ENCODE measurements at places on chromosomes 7 and 10. TPM values are rescaled to one million over a fixed set of nuclear protein-coding genes. Genes with fewer than 3 reads are reported as not detected.

DNA sequence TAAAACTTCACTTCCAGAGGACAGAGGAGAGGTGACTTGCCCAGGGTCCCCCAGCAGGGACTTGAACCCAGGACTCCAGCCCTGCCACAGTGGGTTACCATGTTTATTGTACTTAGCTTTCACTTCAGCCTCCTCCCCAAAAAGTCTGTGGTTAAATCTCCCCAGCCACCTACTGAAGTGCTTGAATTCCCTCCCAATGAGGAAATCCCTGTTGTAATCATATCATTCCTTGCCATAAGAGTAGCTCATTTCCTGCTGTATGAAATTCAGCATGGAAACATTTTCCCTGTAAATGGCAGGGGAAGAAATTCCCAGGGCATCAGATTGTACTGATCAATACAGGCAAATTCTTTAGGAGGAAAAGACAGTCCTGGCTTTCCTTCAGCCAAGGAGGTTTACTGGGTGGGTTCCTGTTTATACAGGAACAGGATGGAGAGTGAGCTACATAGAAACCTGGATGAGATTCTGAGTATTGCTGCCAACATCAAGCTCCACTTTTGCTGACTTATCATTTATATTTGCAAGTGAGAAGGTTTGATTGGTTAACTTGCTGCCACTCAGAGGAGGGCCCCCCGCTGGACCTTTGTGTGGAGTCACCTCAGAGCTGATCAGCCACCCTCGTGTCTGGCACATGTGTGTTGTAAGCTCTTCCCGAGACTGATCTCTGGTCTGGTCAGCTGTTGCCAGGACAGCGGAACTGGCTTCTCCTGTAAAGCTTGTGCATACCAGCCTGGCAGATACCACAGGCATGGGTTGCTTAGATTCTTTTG is 16.4 kb upstream of the PDZD8 start:
- DNase-seq, result peak; percentile 59

GRCh38 chr10:114990991-114991390 is 53.0 kb downstream of the TRUB1 start:
- DNase-seq, result no peak

GRCh38 chr10:51159841-51160240 is 85.6 kb downstream of the PRKG1 start:
- DNase-seq, result no peak

GRCh38 chr10:43354330-43354635 is 17.2 kb upstream of the FXYD4 start:
- DNase-seq, result no peak

SPDYE16 gene
- not detected for total RNA-seq

- peak; percentile 89 for DNase-seq
Measured at GRCh38 chr7:1458683-1459511, at the start of gene MICALL2. Gene MICALL2, minus strand, starts transcription at chr7:1459470. Its CDS starts 144 bp downstream, at chr7:1459326.

- no peak for DNase-seq
Measured at GRCh38 chr10:75197066-75197465, 13.5 kb upstream of the VDAC2 start.

- DNase-seq, result no peak
Measured at GRCh38 chr7:122397381-122397780, 92.8 kb upstream of the FEZF1 start.

OPN1SW gene
- total RNA-seq, result not detected

GRCh38 chr10:119505131-119505551 is 37.4 kb downstream of the RGS10 start:
- DNase-seq, result peak; percentile 72

GRCh38 chr10:84398696-84399095 is 70.3 kb downstream of the CCSER2 start:
- no peak for DNase-seq

- DNase-seq, result no peak
Measured at GRCh38 chr7:113444261-113444660, 325.9 kb upstream of the SMIM30 start.

DNA sequence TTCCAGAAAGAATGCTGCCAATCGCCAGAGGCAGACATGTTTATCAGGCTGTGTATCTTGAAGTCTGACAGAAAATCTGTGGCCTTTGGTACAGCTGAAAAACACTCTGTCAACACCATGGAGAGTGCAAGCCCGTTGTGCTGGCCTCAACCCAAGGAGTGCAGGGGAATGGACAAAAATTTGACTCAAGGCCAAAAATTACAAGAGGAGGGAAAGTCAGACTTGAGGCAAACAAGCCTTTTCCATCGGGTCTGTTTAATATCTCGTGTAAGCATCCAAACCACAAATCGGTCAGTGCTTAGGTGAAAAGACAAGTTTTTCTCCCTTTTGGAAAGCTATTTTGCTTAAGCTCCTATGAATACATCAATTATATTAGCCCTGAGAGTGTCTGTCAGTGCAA is 305.3 kb upstream of the NFE2L3 start:
- peak; percentile 65 for DNase-seq

DNA sequence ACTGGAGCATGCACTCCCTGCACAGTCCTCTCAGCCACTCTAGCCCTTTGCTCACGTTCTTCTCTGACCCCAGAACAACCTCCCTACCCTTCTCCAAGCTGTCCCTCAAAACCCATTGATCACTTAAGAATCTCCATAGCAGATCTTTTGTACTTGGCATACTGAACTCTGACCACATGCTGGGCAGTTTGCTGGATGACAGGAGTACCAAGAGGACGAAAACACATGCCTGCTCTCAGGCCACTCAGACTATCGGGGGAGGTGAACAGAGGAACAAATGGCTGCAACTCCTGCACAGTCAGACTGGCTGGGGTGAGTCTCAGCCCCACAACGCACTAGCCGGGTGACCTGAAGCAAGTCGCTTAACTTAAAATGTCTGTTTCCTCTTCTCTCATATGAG is 52.7 kb downstream of the KCNMA1 start:
- DNase-seq, result no peak

- DNase-seq, result no peak
Measured at GRCh38 chr7:33824911-33825459, 80.4 kb upstream of the BMPER start.

- DNase-seq, result no peak
Measured at GRCh38 chr10:121497513-121498470, 100.5 kb downstream of the FGFR2 start.

- no peak for DNase-seq
Measured at GRCh38 chr7:77843194-77843593, 44.6 kb downstream of the PHTF2 start.

NPY gene
- total RNA-seq, result not detected

GRCh38 chr10:75613685-75614504 is 182.5 kb downstream of the LRMDA start:
- DNase-seq, result no peak

EGFR gene
- total RNA-seq, result 20.3 TPM

DNA sequence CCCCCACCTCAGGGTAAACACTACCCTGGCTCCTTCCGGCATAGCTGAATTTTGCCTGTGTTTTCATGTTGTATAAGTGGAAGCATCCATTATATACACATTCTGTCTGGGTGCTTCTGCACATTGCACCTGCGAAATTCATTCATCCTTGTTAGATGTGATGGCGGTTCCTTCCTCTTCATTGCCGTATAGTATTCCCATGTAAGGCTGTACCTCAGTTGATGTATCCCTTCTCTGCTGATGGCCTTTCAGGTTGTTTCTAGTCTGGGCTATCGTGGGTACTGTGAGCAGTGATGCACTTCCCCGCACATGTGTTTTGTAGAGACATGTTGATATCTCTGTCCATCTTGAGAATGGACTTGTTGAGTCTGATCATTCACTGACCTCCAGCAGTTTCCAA is 28.9 kb downstream of the ELFN1 start:
- no peak for DNase-seq

DNA sequence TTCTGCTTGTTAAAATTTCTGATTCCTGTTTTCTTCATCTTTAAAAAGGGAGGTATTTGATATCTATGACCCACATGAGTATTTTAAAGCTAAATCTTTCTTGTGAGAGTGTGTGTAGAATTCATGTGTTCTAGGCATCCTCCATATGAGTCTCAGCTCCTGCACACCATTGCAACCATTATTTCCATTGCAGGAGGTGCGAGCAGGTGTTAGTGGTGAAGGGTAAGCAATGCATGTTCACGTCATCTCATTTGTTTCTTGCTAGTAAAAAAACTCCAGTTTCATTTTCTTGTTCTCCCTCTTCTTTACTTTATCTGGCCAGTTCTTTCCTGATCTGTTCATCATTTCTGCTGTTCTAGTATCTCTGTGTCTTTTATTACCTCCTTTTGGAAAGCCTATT is 100.5 kb downstream of the ADRA2A start:
- no peak for DNase-seq

DLX5 gene
- total RNA-seq, result not detected

DNA sequence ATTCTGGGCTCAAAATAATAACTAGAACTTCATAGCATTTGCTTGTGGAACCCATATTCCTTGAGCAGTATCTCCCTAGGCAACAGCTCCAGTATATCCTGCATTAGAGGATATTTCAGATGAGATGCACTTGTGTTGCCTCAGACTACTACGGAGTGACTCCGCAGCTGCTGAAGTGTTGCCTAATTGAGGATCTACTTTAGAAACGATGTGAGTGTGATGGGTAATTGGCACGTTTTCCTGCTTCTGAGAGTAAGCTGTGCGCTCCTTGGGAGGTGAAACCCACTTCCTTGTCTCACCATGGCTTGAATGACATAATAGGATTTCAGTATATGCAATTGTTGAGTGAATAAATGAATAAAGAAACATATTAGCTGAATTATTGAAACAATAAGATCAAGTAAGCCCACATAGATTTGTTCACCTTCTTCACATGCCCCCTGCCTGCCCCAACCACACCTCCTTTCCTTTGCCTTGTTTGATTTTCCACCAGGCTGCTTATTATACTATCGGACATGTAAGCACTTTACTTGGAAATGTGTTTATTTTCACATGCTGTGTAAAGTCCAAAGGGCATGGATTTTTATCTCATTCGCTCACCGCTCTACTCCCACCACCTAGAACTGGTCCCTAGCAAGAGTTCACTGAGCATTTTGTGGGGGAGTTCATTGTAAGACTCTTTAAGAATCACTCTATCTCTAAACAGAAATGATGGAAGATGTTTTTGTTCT is 303.8 kb downstream of the KCNMA1 start:
- DNase-seq, result no peak

DNA sequence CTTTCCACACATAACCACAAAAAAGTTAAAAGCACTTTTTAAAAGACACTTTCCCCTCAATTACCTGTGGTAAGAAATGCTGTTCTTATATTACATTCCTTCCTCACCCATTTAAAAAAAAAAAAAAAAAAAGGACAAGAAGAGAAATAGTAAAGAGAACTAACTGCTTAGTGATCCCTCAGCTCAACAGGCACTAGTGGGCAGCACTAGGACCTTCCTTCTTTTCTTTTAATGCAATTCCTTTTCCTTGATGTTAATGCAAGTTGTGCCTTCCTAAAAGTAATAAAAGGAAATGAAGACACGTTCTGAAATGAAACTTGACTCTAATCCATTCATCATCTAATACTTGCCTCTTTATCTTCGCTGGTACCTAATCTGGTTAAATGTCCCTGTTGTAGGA is 189.7 kb downstream of the TCF7L2 start:
- no peak for DNase-seq

GRCh38 chr7:130087364-130087763 is 17.0 kb downstream of the KLHDC10 start:
- no peak for DNase-seq

DNA sequence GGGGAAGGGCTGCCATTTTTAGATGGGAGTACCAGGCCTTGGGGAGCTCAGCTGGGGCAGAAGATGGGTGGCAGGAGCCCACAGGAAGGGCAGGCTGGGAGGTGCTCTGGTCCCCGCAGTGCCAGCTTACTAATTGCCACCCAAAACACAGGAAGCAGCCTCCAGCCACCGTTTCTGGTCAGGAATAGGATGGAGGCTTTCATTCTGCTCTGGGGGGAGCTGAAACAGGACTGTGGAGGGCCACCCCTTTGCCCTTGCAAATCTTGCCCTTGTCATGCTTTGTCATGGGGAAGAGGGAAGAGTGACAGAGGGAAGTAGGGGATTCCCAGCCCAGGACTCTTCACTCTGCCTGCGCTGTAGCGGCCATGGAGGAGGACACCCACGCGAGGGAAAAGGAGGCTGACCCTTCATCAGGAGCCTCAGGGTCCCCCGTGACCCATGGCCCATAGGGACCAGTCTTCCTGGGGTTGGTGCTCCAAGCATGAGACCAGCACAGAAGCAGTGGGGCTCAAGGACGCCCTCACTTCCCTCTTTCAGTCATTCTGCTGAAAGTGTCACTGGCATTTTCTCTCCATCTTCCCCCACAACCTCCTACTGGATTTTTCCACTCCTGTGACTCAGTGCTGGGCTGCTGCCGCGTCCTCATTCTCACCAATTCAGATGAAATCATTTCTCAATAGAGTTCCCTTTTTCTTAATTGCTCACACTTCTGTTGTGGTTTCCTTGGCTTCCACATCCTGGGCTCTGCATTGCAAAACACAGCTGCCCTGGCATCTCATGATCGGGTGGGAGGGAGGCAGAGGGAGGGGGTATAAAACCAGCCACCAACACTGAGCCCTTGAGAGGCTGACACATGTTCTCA is 61.9 kb downstream of the MKI67 start:
- peak; percentile 55 for DNase-seq

- DNase-seq, result no peak
Measured at GRCh38 chr10:105063796-105064195, 422.7 kb downstream of the SORCS3 start.

DNA sequence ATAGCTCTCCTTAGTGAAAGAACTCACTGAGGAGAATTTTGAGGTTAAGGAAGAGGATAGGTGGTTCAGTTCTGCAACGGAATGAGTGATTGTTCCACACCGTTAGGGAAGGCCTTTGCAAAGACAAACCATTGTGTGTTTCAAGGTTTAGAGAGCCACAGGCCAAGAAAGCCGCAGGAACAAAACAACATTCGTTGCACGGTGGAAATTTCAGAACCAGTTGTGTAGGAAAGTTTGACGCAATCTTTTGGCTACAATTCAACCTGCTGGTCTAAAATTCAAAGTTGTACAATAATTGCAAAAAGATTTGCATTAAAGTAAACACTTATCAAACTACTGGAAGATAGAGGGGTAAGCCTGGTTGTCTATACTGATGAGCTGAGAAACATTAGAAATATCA is 91.4 kb downstream of the FAM107B start:
- no peak for DNase-seq

GRCh38 chr7:132541656-132542055 is 34.6 kb downstream of the PLXNA4 start:
- no peak for DNase-seq

DNA sequence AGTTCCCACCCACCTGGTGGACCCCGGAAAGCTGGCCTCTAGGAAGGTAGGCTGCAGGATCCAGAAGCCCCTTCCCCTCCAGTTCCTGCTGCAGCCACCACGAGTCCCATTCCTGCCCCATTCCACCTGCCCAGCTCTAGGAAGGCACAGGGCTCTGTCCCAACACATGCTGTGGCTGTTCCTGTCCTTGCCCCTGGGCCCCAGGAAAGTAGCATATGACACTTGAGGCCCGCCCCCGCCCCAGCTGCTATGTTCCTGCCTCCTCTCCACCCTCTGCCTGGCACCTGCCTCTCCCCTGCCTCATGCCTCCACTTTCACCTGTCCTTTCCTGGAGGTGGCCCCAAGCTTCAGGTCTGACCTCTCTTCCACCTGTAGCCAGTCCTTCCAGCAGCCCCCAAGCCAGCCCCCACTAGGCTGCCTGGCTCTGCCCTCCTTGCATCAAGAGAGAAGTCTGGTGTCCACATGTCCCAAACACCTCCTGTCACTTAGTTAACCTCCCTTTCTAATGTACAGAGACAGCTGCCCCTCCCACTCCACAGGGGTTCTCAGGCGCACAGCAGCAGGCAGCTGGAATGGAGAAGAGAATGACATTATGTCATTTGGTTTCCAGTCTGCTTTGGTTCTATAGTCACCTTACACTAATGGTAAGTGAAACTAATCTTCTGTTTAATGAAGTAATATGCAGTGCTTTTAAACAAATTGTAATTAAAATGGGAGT is 22.7 kb downstream of the YKT6 start:
- no peak for DNase-seq
